GM19239 (cell line): ENCODE measurements at places on chromosomes 5 and 9.
A peak's percentile ranks its signal among the peaks of the same experiment; 100 is the strongest.

- peak; percentile 7 for DNase-seq
These were observed 132.0 kb upstream of the GRIA1 start for GRCh38 chr5:153358315-153358976.

GRCh38 chr5:59069438-59070079, 486.7 kb downstream of the RAB3C start:
- DNase-seq: no peak

- no peak for DNase-seq
These were observed 40.1 kb downstream of the SECISBP2 start for GRCh38 chr9:89358376-89358916.

DNA sequence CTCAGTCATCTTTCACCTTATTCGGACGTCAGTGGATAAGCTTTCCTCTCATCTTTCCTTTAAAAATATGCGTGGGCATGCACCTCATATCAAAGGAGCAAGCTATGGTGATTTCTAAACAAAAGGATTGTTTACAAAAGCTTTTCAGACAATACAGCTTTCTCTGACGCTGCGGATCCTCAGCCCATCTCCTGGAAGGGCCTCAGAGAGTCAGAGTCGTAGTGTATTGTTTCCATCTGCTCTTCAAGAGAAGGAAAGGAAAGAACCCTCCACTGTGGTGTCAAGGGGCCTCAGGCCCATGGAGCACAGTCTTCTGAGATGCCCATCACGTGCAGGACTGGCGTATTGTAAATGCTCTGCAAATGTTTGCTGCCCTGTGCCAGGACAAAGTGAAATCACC, 163.4 kb upstream of the MAP1B start:
- no peak for DNase-seq
